Fibroblast of skin of abdomen (primary cell): ENCODE measurements at places on chromosomes 5 and 9.

DNA sequence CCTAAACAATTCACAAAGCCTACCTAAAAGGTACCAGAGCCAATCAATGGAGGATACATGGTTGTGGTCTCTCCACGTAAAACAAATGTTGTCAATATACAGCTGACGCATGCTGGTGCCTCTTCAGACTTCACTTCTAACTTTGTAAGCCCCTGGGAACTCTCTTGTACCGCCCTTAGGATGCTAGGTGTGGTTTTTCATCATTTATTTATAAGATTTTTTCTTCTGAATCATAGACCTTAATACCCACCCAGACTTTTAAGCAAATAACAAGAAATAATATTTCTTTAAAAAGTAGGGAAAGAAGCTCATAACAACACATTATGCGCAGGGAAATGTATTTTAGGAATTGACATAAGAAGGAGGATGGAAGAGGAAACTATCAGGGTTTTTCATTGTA lies 33.0 kb downstream of the SSBP2 start:
- DNase-seq, result peak; percentile 4

- no peak for DNase-seq
Observed at GRCh38 chr5:199197-199949, 8.1 kb downstream of the LRRC14B start.

DNA sequence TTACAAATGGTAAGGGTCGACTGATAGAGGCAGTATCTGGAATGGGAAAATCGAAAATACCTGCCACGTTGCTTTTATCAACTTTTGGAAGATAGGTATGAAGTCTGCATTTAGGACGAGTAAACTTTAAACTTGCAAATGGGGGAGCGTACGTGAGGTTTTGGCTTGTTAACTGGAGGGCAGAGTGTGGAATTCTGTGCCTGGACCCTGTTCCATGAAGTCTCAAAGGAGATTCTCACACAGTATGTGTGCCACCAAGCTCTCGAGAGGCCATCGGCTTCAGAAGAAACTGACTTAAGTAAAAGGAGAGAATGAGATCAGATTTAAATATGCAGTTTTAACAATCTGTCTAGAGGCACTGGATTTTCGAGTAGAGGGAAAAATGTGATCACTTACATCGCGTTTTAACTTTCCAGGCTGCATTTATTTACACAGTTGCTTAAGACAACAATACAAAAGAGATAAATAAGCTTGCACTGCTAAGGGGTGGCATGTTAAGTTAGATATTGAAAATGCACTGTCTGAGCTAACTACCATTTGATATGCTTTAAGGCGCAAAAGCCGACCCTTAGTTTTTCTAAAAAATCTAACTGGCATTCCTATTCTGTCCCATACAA lies 401.6 kb downstream of the EBF1 start:
- DNase-seq, result no peak

GRCh38 chr9:79652598-79652997 lies 80.8 kb downstream of the TLE4 start:
- DNase-seq, result no peak
